Stimulated activated CD4-positive, alpha-beta T cell treated with anti-CD3 and anti-CD28 coated beads, Interleukin-1b, Interleukin-23, amount 100 ng/mL, for 48 hours (primary cell): ENCODE measurements at places on chromosomes 2 and 18.

GRCh38 chr2:221255862-221256261, 316.2 kb downstream of the EPHA4 start:
- no peak for DNase-seq

- no peak for DNase-seq
Observed at GRCh38 chr2:207930747-207931146, 94.6 kb downstream of the PLEKHM3 start.

- DNase-seq: no peak
Observed at GRCh38 chr2:7666596-7667259, 749.5 kb downstream of the RNF144A start.

DNA sequence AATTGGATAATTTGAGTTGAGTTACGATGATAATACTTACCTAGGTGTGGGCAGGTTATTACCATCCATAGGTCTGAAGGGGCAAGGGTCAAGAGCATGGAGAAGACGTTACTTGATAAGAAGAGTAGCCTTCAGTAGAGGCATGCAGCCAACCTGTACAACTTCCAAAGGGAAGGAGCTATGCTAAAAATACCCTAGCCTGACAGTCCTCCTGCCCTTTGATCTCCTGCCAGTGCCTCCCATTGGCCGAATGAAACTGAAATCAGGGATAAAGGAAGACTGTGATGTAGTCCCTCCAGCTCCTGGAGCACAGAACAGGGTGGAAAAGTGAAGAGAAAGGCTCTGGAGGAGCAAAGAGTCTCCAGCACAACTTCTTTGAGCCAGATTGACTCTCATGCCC, 487.4 kb downstream of the ADCYAP1 start:
- no peak for DNase-seq

GRCh38 chr2:166057370-166058164, 70.3 kb downstream of the SCN1A start:
- no peak for DNase-seq

GRCh38 chr2:238090887-238091286, 9.3 kb upstream of the ESPNL start:
- no peak for DNase-seq
